ENCODE measurements at places on chromosomes 13 and 19.

DNA sequence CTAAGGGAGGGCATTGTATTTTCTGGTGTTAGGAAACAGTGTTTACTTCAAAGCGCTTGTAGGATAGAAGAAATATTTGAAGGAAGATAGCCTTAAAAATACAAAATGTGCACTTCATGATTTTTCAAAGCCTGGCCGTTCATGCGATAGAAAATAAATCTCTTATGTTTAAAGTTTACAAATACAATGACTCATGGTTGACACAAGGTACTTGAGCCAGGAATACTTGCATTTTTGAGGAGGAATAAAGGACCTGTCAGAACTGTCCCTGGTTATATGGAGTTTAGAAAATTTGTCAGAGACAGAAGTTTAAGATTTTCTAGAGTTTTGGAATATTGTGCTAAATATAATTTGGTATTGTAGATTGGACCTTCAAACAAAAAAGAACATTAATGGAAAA, 1223.2 kb upstream of the SLC10A2 start:
- no peak for DNase-seq

- no peak for DNase-seq
Measured at GRCh38 chr13:66805657-66806056, 424.5 kb downstream of the PCDH9 start.

DNA sequence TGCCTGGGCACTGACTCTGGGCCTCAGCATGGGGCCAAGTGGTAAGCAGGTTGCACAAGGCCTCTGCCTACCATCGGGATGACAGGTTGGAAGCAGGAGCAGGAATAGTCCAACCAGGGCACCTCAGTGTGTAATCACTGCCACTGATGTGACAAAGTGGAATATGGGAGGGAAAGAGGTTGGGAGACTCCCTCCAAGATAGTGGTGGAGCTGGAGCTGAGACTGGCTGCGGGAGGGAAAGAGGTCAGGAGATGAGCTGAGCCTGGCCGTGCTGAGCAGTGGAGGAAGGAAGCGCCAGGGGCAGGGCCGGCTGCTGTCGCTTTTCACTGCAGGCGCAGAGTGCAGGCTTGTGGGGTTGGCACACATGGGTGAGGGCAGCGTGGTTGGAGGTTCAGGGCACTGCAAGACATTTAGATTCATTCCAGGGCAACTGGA, 6.8 kb downstream of the UPF3A start:
- no peak for DNase-seq

- DNase-seq: no peak
Measured at GRCh38 chr19:23957660-23958281, 43.1 kb downstream of the ZNF726 start.

DNA sequence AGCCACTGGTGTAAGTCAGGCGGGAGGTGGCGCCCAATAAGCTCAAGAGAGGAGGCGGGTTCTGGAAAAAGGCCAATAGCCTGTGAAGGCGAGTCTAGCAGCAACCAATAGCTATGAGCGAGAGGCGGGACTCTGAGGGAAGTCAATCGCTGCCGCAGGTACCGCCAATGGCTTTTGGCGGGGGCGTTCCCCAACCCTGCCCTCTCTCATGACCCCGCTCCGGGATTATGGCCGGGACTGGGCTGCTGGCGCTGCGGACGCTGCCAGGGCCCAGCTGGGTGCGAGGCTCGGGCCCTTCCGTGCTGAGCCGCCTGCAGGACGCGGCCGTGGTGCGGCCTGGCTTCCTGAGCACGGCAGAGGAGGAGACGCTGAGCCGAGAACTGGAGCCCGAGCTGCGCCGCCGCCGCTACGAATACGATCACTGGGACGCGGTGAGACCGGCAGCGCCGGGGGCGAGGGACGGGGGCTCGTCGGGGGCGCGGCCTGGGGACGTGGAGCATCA, at the start of gene ALKBH7:
Gene ALKBH7, plus strand, starts transcription at position 201 of the 502 bp plus-strand sequence. Its CDS starts 27 bp downstream, at position 228.
- DNase-seq: peak; percentile 96

DNA sequence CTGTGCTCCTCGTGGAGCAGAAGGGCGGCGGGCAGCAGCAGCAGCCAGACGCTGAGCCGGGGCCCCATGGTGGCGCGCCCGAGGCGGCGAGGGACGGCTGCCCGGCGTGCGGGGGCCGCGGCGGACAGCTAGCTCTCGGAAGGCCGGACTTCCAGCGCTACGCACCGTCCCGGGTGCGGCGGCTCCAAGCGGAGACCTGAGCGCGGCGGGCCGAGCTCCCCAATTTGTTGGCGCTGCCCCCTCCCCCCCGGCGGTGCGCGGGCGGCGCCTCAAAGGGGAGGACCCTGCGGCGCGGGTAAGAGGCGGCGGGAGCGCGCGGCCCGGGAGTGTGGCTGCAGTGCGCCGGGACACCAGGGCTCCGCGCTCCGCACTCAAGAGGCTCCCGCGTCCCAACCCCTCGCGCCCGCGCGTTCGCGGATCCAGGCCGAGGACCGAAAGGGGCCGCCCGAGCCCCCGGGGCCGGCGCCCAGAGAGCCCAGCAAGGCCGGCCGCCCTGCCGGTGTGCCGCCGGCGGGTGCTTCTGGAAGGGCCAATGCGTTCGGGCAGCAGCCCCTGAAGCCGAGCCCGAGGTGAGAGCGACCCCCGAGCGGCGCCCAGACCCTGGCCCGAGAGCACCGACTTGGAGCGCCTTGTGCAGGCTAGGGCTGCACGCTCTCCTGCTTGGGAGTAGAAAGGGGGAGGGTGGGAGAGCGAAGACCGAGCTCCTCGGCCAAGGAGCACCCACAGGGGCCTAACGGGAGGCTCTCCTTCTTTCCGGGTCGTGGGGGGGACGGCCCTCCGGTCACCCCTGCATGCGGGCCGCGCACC, at the start of the genes COL4A1 and COL4A2:
Gene COL4A1, minus strand, starts transcription at position 198 of the 807 bp plus-strand sequence. Its CDS starts 130 bp downstream, at position 68.
Gene COL4A2, plus strand, starts transcription at position 325 of the 807 bp plus-strand sequence. CDS start 620 bp downstream, outside the sequence.
- no peak for DNase-seq

GRCh38 chr19:2121416-2122051, 24.8 kb downstream of the IZUMO4 start:
- DNase-seq: no peak

DNA sequence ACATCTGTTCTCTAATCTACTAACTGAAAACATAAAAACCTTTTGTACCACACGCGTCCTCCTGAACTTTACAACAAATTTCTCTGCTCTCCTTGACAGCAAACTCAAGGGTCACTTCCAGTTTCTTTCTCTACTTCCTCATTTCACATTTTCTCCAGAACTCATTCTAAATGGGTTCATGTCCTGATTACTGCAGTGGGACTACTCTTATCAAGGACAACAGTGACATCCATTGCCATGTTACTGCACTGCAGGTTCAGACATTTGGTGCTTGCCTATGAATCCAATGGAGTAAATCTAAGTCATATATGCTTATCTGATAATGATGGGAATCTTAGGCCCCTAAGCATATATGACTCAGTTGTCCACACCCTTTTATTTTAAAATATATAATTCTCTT, 35.3 kb downstream of the FPR3 start:
- DNase-seq: no peak

- no peak for DNase-seq
Measured at GRCh38 chr19:11982526-11982925, 17.7 kb downstream of the ZNF763 start.

- DNase-seq: no peak
Measured at GRCh38 chr19:44776402-44777096, 1.1 kb upstream of the CBLC start.

GRCh38 chr13:39835253-39835652, 179.8 kb downstream of the COG6 start:
- DNase-seq: no peak

- DNase-seq: peak; percentile 44
Measured at GRCh38 chr13:107205318-107206104, 637.6 kb upstream of the ARGLU1 start.

- DNase-seq: no peak
Measured at GRCh38 chr13:32142956-32143375, 111.4 kb downstream of the FRY start.

GRCh38 chr19:36652958-36653357, 13.7 kb downstream of the ZNF461 start:
- DNase-seq: no peak

- DNase-seq: no peak
Measured at GRCh38 chr13:96781141-96781540, 213.1 kb downstream of the OXGR1 start.

DNA sequence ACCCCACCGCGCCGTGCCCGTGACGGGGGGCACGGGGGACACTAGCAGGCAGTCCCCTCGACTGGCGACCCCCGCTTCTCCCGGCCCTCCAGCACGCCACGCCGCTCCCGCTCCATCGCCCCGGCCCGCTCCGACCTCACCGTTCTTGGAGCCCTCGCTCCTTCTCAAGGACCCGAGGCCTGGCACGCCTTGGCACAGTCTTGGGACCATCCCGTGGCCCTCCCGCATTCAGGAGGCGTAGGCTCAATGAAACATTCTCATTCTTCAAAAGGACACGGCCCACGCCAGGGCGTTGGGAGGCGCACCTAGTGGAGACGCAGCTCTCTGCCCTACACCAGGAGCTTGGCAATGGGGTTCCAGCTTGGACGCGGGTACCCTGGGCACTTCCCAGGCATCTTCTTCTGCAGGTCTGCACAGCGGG, 473 bp upstream of the CERS1 start:
- no peak for DNase-seq

DNA sequence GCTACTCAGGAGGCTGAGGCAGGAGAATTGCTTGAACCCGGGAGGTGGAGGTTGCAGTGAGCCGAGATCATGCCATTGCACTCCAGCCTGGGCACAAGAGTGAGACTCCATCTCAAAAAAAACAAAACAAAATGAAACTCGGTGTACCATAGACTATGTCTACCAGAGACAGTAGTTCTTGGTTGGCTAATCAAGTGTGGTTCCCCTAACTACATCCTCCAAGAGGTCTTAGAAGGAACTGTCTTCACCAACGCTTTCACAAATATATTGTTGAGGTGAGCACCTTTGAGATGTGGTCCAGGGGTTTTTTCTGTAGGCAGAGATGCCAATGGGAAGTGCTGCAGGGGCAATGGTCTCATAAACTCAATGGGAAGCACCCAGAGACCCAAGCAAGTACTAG, 48.0 kb downstream of the RFC3 start:
- no peak for DNase-seq

- no peak for DNase-seq
Measured at GRCh38 chr19:18800636-18801035, 9.5 kb upstream of the COMP start.

DNA sequence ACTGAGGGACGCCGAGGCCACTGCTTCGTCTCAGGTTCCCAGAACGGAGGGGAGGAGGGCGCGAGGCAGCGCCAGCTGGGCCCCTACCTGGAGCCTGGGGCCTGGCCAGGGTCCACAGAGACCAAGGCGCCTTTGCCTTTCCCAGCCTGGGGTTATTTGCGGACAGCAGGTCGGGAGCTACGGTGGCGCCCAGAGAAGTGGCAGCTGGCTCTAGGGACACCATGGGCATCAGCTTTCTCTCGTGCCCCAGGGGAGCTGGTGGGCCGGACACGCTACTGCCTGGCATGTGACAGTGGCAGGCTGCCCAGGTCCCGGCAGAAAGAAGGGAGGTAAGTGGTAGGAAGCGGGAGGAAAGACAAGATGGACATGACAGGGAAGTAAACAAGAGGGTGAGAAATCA, 19.0 kb downstream of the AKT2 start:
- DNase-seq: peak; percentile 73

- no peak for DNase-seq
Measured at GRCh38 chr19:1584500-1585242, 8.0 kb downstream of the MBD3 start.

DNA sequence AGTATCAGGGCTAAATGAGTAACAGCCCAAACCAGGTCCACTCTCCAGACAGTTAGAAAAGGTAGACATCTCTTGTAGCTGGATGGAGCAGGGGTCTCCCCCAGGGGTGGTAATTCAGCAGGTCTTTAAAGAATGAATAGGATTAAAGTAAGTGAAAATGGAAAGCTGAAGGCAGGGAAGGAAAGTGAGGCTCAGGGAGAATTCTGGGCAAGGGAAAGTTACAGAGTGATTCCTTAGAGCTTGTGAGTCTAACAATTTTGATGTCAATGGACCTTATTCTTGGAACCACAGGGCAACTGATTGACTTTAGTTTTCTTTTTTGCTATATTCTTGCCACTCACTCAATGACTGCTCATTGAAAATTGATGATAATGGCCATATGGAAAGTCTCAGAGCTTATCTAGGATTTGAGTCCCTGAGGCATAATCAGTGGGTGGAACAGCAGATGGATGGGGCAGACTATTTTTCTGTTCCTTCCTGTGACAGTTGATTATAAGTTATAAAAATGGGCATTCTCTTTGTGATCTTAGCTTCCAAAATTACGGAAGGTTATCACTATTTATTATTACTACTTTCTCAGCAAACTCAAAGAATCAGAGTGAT, 76.9 kb downstream of the LRCH1 start:
- no peak for DNase-seq

GRCh38 chr13:113051641-113052040, 54.0 kb upstream of the F7 start:
- no peak for DNase-seq

DNA sequence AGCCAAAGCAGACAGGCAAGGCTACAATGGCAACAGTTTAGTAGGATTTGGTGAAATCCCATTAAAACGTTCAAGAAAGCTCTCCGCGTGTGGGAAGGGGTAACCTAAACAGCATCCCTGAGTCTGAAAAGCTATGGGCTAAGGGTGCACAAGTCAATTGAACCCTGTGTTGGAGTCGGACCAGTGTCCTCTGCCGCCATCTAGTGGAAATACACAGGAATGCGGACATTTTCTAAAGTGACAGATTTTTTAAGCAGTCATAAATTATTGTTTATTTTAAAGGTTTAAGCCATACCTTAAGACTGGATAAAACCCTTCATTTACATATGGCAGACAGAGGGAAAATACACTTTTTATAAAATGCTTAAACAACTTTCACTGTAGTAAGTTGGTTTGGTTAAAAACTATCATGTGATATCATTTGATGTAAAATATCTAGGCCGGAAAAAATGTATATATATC, 26.5 kb upstream of the LSM14A start:
- DNase-seq: no peak

- DNase-seq: no peak
Measured at GRCh38 chr13:112254061-112254818, 121.9 kb upstream of the SPACA7 start.

DNA sequence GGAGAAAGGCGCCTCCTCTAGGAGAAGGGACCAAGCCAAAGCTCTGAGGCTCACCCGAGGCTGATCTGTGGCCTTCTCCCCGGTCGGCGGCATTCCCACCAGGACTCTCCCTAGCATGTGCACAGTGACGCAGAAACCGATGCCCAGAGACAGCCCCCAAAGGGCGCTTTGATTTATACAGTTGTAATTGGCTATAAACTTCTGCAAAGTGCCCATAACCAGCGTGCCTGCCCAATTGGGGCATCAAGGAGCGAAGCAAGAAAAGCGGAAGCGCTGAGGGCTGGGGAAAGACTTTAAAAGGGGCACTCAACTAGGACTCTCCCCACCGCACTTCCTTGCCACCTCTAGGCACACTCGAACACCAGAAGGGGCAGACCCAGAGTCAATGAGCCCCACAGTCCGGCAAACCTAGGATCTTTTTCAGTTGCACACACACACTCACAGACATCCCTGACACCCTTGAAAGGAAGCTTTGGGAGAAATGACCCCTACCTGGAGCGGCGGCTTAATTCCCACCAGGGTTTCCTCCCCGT, 1.8 kb downstream of the CDX2 start:
- no peak for DNase-seq
